GM13976 (cell line): ENCODE measurements at places on chromosomes 1 and 21.

DNA sequence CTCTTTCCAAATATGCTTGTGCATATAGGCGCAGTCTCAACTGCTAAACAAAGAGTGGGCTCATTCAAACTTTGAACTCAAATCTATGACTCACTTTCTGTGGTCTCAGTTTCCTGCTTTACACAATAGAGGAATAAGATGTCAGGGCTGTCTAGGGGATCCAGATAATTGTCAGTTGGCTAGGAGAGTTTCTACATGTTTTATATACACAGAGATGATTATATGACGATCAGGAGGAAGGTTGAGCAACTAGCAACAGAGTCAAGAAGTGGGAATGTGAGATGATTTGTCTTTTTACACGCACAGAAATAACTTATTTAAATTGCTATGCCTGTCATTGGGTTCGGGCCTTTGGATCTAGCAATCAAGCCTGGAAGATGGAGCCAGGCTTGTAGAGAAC, 299.4 kb upstream of the LYPLAL1 start:
- DNase-seq: no peak

- no peak for DNase-seq
Measured at GRCh38 chr1:158248771-158249170, 5.5 kb upstream of the CD1A start.

GRCh38 chr1:230875370-230875769, 7.0 kb upstream of the C1orf198 start:
- no peak for DNase-seq

GRCh38 chr1:92973203-92973897, 12.1 kb upstream of the DIPK1A start:
- no peak for DNase-seq

- no peak for DNase-seq
Measured at GRCh38 chr1:180258935-180259334, 28.9 kb downstream of the LHX4 start.

DNA sequence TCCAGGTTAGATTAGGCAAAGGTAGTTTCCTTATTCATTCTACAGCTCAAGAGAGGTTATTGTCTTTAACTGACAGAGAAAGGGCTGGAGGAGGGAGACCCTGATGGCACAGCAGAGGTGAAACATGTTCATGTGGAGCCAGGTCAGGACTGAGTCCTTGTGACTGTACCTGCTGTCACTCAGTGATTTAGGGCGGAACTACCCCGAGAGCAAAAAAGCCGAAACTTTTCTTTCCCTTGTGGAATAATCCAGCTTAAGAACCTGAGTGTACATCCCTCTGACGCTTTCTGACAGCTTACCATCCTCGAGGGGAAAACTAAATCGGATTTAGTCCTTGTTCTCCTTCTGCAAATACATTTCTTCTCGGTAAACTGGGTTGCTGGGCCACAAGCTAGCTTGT, 273.2 kb downstream of the BACH1 start:
- DNase-seq: no peak

- no peak for DNase-seq
Measured at GRCh38 chr21:27581168-27581567, 614.3 kb upstream of the ADAMTS5 start.

GRCh38 chr1:15953294-15953771, 22.6 kb downstream of the ZBTB17 start:
- DNase-seq: no peak

DNA sequence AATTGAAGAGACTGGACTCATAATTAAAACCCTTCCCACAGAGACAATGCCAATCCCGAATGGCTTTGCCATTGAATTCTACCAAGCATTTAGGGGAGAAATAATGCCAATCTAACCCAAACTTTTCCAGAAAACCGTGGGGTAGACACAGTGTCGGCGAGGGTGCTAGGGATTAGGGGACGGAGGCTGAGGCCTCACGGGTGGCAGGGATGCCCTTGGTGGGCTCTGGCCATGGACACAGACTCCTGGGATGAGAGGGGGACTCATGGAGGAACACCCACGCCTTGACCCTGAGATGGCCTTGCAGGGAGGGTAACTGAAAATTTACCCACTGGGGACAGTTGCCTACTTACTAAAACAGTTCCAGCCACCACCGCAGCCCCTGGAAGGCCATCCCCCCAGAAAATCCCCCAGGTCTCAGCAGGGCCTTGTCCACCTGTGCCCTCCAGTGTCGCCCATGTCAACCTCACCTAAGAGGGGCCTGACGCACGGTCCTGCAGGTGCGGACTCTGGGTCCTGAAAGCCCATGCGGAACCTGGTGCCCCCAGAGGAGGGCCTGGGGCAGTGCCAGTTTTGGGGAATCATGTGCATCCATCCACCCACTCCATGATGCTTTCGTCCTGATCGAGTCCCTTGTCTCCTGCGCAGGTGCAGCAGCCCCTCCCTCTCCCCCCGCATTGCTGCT, 1.9 kb downstream of the KRTAP10-5 start:
- no peak for DNase-seq

DNA sequence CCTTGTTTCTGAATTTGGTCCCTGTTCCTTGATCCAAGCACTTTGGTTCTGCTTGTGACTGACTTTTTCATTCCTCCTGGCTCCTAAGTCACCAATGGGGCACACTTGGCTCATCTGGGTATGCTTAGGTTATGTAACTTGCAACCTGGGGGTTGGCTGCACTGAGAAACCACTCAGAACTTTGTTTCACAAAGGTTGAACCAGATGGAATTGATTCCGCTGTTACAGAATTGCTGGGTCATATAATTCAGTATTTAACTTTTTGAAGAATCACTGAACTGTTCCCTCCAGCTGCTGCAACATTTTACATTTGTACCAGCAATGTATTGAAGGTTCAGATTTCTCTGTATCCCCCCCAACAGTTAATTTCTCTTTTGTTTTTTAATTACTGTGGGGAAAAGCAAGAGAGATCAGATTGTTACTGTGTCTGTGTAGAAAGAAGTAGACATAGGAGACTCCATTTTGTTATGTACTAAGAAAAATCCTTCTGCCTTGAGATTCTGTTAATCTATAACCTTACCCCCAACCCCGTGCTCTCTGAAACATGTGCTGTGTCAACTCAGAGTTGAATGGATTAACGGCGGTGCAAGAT, 9.6 kb upstream of the NVL start:
- DNase-seq: no peak

GRCh38 chr1:151661751-151662150, 49.9 kb downstream of the SNX27 start:
- DNase-seq: no peak

GRCh38 chr1:43128816-43129215, 43.3 kb downstream of the EBNA1BP2 start:
- DNase-seq: no peak

GRCh38 chr21:15552914-15553494, 176.8 kb upstream of the USP25 start:
- no peak for DNase-seq

DNA sequence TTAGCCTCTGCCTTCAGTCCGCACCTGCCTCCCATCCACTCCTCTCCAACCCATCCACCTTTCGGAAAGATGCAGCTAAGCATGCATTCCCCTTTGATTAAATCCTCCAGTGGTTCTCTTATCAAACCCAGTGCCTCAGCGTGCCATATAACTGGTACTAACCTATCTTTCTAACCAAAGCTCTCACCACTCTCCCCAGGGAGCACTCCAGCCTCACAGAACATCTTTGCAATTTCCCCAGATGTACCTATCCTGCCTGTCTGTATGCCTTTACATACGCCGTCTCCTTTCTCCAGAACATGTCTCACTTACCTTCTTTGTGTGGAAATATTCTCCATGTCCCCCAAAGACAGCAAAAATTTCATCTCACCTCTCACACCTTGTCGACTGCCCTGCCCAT, 80.0 kb downstream of the SLC25A24 start:
- DNase-seq: no peak

DNA sequence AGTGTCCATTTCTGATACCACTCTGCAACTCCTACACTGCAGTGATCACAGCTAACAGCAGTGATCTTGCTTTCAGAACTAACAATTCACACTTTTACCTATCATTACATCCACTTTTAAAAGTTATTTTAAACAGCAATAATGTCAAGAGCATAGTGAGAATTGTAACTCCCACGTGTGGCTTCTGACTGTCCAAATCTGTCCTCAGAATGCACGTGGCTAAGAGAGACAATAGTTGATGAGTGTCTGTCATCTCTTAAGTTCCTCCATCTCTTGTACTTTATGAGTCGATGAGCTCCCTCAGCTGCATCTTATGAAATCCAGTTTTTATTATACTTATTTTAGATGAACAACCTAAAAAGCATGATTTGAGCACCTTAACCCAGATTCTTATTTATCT, 16.5 kb upstream of the CFHR5 start:
- DNase-seq: no peak

GRCh38 chr1:236848274-236848923, 53.3 kb downstream of the MTR start:
- no peak for DNase-seq

GRCh38 chr1:83932281-83932680, 66.7 kb downstream of the TTLL7 start:
- no peak for DNase-seq

- DNase-seq: no peak
Measured at GRCh38 chr1:51850420-51851223, 27.9 kb downstream of the NRDC start.

DNA sequence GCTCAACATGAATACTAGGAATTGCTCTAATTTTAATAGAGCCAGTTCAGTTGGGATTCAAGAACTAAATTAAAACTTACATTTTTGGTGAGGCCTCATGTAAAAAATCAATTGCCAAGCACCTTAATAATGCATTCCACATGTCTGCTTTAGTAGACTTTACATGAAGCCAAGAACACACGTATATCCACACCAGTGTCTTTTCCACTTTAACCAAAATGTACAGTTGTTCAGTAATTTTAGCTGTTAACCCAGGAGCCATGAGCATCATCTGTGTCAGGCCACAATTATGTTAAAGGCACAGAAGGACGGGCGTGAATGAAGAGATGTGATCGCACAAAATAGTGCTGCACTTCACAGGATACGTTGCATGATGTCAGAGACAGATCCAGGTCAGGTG, 136.7 kb downstream of the TLR5 start:
- DNase-seq: no peak

DNA sequence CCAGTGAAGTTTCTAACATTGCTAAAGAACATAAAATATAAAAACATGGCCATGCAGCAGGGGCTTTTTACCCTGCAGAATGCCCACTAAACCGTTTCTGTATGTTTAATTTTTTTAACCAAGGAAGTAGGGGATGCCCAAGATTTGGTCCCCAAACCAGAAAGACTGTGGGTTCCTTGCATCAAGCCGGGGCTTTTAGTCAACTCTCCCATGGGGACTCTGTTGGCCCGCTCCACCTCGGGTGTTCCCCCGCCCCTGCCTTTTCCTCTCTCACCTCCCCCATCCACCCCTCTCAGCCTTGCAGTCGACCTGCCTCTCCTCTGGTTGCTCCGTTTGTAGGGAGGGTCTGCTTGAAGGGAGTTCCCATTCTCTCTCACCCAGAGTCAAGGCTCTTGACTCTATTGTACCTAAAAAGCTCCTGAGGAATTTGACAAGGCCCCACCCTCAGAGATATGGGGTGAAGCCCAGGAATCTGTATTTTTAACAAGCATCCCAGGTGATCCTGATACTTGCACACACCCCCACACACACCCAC, 117.5 kb downstream of the TOMM20 start:
- peak; percentile 73 for DNase-seq

DNA sequence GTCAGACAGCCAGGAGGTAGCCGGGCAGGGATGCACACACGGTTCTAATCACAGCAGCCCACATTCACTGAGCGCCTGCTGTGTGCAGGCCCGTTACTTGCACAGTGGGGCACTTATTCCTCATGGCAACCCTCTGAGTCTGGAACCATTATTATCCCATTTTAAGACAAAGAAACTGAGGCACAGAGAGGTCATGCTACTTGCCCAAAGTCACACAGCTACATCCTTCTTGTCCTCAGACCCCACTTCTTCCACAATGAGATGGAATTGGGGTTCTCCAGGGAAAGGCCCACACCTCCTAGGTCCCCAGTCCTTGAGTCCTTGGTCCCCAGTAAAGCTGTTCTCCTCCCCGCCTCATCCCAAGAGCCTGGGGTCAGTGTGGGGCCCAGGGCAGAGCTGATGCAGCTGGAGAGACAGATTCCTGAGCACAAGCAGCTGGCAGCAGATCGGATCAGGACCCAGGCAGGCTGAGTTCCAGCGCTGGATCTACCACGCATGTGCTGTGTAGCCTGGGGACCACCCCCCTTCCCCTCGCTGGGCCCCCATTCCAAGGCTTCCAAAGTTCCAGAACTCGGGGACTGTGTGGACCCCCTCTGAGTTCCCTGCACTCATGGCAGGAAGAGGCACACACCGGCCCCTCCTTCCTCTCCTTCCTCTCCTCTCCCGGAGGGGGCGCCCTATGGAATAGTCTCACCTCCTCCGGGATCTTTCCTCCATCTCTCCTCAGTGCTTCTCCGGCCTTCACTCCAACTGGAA, 393.4 kb downstream of the MATN1 start:
- no peak for DNase-seq

- no peak for DNase-seq
Measured at GRCh38 chr21:17427831-17428483, 84.9 kb upstream of the CXADR start.

DNA sequence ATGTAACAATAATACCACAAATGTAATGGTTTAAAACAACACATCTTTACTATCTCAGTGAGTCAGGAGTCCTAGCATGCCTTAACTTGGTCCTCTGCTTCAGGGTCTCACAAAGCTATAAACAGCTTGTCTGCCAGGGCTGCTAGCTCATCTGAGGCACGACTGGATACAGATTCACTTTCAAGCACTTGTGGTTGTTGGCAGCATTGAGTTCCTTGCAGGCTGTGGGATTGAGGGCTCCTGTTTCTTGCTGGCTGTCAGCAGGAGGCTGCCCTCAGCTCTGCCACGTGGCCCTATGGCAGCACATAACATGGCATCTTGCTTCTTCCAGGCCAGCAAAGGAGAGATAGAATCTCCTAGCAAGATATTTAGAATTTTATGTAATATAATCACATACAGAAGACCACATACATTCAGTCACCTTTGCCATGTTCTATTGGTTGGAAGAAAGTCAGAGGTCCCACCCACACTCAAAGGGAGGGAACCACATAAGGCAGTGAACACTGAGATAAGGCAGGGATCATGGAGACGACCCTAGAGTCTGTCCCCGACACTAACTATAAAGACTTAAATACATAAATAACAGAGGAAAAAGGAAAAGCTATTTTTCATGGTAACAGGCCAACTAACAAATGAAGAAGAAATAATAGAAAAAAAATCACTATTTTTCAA, 18.9 kb upstream of the IPP start:
- DNase-seq: no peak

DNA sequence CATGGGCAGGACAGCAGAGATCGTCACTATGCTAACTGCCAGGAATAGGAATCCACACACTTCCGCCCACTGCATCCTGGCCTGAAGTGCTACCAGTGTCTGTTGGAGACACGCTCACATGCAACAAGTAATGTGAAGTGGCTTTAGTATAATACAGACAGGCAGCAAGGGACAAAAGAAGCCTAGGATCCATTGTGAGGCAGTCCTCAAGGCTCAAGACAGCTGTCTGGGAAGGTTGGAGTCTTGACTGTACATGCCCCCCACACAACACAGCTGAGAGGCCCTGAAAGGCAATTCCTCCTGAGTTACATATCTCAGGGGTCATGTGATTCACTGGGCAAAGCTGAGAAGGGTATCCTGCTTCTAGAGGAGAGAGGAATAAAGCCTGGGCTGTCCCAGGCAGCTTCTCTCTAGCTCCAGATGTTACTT, 39.9 kb upstream of the CD1D start:
- no peak for DNase-seq
